ENCODE measurements at places on chromosomes 12 and 14.

DNA sequence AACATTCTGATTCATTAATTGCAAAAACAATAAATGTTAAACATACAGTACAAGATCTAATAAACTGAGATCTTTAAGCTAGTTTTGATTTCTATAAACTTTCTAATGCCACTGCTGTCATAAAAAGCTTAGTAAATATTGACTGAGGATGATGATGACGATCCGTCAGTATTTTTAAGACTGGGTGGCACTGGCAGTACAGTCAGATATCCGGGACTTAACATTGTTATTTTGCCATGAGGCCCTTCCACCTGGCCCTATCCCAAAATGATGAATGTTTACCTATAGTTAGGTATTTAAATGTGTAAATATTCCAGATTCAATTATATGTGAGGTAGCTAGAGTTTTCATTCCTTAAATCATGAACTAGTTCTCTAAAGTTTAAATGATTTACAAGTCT is 158.5 kb downstream of the FOXA1 start:
- no peak for DNase-seq

GRCh38 chr12:94152292-94153078 is 4.1 kb downstream of the PLXNC1 start:
- DNase-seq, result no peak

DNA sequence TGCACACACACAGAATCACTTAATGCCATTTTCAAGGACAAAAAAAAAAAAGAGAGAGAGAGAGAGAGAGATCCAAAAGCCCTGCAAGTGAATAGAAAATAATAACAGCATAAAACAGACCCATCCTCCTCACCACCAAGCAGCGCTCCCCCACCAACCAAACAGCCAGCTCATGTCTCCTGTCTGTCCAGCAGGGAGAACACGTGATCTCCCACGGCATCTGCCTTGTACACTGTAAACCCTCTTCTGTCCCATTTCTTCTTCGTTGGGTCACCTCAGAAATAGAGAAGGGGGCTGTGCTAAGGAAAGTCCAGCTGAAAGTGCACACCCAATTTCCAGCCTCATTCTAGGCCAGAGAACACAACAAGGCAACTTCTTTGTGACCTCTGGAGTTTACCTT is 222.5 kb downstream of the EXOC5 start:
- DNase-seq, result no peak

DNA sequence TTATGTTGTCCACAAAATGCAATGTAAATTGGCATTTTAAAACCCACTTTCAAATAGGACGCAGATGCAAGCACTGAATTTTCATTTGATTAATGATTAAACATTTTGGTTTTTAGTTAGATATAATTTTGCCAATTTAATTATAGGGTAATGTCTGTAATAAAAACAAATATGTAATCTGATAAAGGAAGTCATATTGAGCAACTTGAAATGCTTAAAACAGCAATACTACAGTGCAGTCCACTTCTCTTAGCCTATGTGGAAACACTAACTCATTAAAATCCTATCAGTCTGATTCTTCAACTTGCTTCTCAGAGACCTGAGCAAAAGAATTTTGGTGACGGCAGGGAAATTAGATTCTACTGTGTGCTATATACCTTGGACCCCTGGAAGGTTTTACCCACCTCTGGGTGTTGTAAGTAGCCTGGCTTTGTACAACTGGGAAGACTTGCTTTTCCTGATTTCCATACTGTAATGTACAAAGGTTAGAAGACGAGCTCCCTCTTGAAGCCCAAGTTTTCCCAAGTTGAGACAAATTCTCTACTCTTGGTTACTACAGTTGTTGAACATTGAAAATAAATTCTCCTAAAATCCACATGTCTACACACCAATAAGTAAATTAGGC is 4.1 kb downstream of the TRHDE start:
- no peak for DNase-seq

DNA sequence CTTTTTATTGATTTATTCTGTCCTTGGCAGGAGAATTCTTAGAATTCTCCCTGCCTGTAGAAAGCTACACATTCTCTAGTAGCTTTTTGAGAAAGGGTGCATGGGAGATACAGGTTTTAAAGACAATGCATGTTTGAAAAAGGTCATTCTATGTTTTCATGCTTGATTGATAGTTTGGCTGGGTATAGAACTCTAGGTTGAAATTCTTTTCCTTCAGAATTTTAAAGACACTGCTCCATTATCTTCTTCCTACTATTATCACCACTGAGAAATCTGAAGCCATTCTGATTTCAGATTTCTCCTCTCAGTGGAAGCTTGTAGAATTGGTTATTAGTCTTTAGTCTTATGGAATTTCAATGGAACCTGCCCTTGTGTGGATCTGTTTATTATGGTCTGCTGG is 14.0 kb downstream of the ATF7IP start:
- no peak for DNase-seq
